ENCODE measurements at places on chromosomes 7 and 10.

GRCh38 chr10:78109210-78109609 is 75.5 kb downstream of the RPS24 start:
- no peak for DNase-seq

DNA sequence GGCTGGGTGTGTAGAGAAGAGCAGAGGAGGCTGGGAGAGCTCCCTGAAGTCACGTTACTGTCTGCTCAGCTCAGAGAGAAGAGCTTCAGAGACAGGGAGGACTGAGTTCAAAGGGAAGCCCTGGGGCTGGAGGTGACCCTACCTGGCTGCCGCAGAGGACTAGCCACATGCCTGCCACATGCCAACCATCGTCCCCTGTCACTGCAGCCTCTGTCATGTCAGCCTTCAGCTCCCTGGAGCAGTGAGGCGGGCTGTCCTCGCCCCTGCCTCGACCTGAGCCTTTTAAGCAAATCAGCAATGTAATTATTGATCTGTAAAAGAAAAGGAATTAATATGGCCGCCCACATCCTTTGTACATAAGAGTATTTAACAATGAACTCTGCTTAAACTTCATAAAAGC is 89.3 kb upstream of the RET start:
- DNase-seq, result no peak

GRCh38 chr7:159148430-159149395 is 4.0 kb upstream of the VIPR2 start:
- no peak for DNase-seq

DNA sequence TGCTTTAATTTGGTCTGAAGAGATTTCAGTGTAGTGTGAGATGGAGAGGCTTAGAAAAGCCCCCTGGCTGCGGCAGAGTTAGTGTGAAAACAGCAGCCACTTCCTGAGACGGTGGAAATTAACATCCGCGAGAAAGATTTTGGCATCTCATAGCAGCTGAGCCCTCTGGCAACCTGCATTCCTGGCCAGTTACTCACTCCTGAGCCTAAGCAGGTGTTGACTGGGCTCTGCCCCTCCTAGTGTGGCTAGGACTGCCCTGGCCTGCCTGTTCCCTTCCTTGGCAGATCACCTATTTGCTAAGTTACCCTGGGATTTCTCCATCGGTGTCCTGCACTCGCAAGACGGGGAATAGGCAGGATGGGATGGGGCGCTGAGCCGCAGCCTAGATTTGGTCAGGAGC is 57.6 kb upstream of the LMTK2 start:
- no peak for DNase-seq

GRCh38 chr7:150966002-150966401 is 12.1 kb downstream of the KCNH2 start:
- no peak for DNase-seq

DNA sequence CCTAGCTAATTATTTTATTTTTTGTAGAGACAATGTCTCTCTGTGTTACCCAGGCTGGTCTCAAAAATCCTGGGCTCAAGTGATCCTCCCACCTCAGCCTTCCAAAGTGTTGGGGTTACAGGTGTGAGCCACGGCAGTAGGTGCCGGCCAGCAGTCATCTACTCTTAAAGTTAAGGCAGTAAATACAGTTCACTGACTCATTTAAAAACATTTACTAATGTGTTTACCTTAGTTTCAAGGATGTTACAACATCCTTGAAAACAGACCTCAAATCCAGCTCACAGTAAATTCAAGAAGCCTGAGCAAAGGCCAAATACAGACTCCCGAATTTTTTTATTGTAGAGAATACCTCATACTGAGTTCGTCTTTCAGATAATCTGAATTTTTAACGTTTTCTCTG is 29.6 kb upstream of the ABCB4 start:
- no peak for DNase-seq

GRCh38 chr10:35300063-35300699 is 36.1 kb upstream of the CCNY start:
- no peak for DNase-seq

DNA sequence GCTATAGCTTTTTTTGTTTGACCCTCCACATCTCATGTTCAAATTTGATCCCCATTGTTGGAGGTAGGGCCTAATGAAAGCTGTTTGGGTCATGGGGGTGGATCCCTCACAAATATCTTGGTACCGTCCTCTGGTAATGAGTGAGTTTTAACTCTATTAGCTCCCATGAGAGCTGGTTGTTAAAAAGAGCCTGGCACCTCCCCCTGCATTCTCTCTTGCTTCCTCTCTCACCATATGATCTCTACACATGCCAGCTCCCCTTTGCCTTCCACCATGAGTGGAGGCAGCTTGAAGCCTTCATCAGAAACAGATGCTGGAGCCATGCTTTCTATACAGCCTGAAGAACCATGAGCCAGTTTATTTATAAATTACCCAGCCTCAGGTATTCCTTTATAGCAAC is 43.0 kb upstream of the IMMP2L start:
- DNase-seq, result no peak

GRCh38 chr10:9743639-9744038 is 1274.0 kb upstream of the CELF2 start:
- DNase-seq, result no peak

GRCh38 chr10:10138685-10139084 is 879.0 kb upstream of the CELF2 start:
- DNase-seq, result no peak

- DNase-seq, result no peak
Observed at GRCh38 chr7:95840953-95841950, 68.9 kb downstream of the DYNC1I1 start.

DNA sequence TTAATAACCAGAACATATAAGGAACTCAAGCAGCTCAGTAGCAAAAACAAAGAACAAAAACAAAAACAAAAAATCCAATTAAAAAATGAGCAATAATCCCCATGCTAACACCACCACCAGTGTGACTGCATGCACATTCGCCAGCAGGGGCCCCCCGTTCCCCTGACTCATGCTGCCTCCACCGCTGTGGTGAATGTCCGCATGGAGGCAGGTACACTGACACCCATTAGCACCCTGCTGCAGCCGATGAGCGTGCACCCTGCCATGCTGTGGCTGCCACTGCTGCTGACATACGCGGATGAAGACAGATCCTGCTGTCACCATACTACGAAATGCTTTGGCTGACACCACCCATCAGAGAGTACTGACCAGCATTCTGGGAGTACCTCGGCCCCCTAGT is 321.6 kb upstream of the LRRTM3 start:
- DNase-seq, result no peak

DNA sequence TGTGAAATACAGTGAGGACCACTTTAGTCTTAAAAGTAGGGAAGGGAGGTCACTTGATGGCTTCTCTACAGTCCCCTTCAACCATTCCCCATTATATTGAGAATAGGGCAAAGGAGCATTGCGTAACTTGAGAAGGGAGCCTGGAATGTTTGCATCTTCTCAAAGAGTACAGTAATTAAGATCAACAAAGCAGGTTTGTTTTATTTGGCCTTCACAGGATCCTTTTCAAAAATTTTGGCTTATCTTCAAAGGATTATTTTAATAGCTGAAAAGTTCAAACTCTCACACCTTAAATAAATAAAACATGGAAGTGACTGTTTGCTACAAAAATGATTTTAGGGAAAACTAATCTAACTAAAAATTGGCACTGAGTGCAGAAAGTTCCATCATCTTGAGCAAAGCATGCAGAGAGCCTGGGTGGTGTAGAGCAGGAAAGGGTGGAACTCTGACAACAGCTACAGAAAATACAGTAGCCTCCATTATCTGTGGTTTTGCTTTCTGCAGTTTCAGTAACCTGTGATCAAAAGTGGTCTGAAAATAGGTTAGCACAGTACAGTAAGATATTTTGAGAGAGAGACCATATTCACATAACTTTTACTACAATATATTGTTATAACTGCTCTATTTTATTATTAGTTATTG is 214.0 kb downstream of the MDFIC start:
- no peak for DNase-seq

- no peak for DNase-seq
Observed at GRCh38 chr10:99084161-99084560, 151.5 kb downstream of the HPSE2 start.

- no peak for DNase-seq
Observed at GRCh38 chr10:58574058-58574457, 61.4 kb downstream of the BICC1 start.

DNA sequence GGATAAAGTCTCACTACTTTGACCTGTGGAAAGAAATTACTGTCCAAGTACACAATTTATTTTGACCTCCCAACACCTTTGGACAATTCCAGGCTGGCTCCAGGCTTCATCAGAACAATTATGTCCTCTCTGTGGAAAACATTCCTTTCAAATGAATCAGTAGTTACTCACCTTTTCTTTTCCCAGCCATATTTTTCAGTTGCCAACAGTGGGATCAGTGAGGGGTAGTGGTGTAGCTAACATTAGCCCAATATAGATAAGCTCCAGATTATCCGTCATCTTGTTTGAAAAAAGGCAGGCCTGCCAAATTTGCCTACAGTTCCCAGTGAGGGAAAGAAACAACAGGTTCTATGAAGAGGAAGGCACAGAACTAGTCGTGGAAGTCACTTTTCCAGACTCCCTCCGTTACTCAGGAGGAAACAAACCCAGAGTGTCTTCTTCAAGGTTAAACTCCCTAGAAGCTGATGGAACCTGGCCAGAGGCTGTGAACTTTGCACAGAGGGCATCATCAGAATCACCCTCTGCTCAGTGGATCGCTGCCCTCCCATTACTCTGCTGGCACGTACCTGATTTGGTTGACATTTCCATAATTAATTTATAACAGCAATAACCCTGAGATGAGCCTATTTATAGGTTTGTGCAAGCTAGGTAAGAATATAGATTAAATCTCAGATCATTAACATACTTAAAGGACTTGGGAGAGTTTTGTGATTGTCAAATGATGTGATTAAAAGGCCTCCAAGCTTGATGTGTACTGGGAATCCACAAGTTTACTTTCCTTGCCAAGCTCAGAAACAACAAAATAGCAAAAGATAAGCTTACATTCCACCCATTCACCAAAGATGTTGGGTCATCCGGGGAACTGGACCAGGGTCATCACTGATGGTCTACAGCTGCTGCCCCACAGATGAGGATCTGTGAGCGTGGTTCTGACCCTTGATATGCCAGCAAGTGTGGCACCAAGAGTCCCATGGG is 654.6 kb upstream of the GALNT17 start:
- DNase-seq, result no peak

DNA sequence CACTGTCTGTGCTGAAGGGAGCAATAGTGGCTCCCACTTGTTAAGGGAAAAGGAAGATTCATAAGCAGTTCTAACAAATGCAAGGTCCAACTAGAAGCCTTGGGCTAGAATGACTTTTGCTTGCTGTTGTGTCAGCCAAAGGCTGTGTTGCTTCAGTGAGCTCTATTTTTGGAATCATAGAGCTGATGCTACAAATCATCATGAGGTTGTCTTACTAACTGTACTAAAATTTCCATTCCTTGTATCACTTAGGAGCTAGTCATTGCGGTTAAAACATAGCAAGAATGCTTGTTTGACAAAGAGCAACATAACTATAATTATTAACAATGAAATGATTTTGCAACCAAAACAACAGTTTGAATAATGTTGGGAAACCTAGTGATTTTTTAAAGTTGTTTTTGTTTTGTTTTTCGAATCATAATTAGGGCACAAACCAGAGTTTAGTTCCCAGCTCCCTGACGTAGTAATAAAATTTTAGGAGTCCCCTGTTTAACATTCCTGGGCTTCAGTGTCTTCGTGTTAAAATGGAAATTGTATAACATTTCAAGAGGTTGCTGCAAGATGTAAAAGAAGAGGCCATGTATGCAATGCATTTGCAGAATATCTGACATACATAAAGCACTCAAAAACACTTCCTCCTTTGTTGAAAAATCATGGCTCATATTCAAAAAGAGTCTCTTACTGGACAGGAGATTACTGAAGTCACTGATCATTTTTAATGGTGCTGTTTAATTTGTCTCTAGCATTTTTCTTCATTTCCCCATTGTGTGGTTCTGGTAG is 183.4 kb downstream of the MACC1 start:
- no peak for DNase-seq

- DNase-seq, result no peak
Observed at GRCh38 chr10:5890452-5890915, 441 bp downstream of the FBH1 start.

- peak; percentile 30 for DNase-seq
Observed at GRCh38 chr10:101062232-101063049, 652 bp downstream of the KAZALD1 start.

DNA sequence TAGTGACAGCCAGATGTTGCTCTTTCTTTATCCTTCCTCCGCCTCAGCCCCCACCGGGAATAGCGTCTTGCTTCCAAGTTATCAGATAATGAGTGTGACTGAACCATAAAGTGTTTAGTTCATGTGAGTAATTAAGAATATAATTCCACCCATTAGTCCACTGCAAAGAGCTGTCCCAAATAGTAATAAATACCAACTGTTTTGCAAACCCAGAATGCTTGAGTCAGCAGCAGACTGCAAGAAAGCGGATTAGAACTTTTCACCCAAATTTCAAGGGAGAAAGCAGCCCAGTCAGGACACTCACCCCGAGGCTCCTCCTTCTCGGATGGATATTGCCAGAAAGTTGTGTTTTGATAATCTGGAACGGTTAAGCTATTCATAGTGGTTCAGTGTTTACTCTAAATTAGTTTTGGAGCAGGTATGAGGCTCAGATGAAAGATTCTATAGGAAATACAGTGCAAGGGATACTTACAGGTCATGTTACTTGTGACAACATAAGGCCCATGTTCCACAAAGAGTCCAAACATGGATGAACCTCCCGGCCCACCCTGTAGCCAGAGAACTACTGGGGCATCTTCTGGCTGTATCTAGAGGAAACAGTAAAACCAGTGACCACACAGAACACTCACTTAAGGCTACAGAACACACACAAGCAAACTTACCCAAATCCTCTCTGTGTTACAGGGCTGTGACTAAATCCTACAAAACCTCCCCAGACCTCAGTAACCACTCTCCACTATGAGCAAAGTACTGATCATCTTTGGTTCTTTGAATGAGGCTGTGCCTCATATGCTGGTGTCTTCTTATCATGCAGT is 50.5 kb downstream of the CPVL start:
- DNase-seq, result no peak

DNA sequence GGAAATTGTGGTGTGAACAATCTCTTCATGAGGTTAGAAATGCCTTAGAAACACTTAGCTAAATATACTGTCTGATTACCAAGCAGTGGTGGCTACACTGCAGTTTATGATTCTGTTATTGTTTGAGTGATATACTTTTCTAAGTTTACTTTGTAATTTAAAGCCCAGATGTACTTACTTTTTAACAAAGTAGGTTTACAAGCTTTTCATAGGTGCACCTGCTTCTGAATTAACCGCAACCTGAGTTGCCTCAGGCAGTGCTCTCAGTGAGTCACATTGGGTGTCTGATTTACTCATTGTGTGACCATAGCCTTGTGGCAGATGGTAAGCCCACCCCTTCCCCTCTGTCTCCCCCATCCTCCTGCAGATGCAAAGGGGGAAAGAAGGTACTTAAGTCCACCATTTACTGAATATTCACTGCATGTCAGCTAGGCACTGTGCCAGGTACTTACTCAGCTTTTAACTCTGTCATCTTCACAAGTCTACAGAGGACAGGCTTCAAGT is 9.0 kb downstream of the MTURN start:
- no peak for DNase-seq

All from effector CD4-positive, alpha-beta T cell (primary cell).